Smooth muscle cell of trachea (primary cell): ENCODE measurements at places on chromosomes 3 and 15. TPM values are rescaled to one million over a fixed set of nuclear protein-coding genes. Genes with fewer than 3 reads are reported as not detected.

Gene LOXL1
- 212 and 287 TPM in 2 replicates for total RNA-seq

Gene SLC51A
- total RNA-seq: not detected in 2 replicates

Gene TLR9
- total RNA-seq: under 0.01 and 0.17 TPM in 2 replicates

Gene MKRN2OS
- total RNA-seq: 0.33 TPM in 1 of 2 replicates, not detected in the other

Gene CAMP
- not detected in 2 replicates for total RNA-seq

Gene GPR62
- under 0.01 TPM in 1 of 2 replicates, not detected in the other for total RNA-seq

Gene ZFAND6
- 114 and 149 TPM in 2 replicates for total RNA-seq

Gene CSPG5
- under 0.01 and 0.44 TPM in 2 replicates for total RNA-seq

Gene CHRNA5
- 0.33 and 1.5 TPM in 2 replicates for total RNA-seq

Gene SLC28A2
- total RNA-seq: not detected in 2 replicates

Gene TMCO5A
- not detected in 2 replicates for total RNA-seq

Gene KCNAB1
- under 0.01 and 2.8 TPM in 2 replicates for total RNA-seq

Gene GOLGA6A
- not detected in 2 replicates for total RNA-seq

Gene NXPE3
- 26.3 and 35.2 TPM in 2 replicates for total RNA-seq

Gene ADIPOQ
- under 0.01 and 0.15 TPM in 2 replicates for total RNA-seq

Gene SPSB4
- total RNA-seq: not detected in 2 replicates

Gene SCAMP5
- total RNA-seq: 0.15 and 2.2 TPM in 2 replicates

Gene ACTR8
- total RNA-seq: 35.2 and 60.4 TPM in 2 replicates

Gene SPTBN5
- 0.29 and 0.83 TPM in 2 replicates for total RNA-seq

Gene NEDD4
- 34.7 and 43.2 TPM in 2 replicates for total RNA-seq

Gene GXYLT2
- total RNA-seq: 26.0 and 32.4 TPM in 2 replicates

Gene CCR3
- 0.33 TPM in 1 of 2 replicates, not detected in the other for total RNA-seq

Gene MUC20
- total RNA-seq: under 0.01 and 0.50 TPM in 2 replicates

Gene WWTR1
- total RNA-seq: 33.2 and 39.6 TPM in 2 replicates

Gene CLDN18
- under 0.01 TPM in 1 of 2 replicates, not detected in the other for total RNA-seq

Gene ISLR2
- not detected in 2 replicates for total RNA-seq

Gene EIF3J
- total RNA-seq: 25.3 and 33.7 TPM in 2 replicates

Gene CAMK2N2
- not detected in 2 replicates for total RNA-seq

Gene FOXL2NB
- not detected in 2 replicates for total RNA-seq

Gene PARP3
- 29.6 and 30.5 TPM in 2 replicates for total RNA-seq

Gene ARMC8
- total RNA-seq: 51.5 and 61.0 TPM in 2 replicates

Gene RTP1
- total RNA-seq: not detected in 2 replicates
